ENCODE measurements at places on chromosomes 3 and 15. TPM values are rescaled to one million over a fixed set of nuclear protein-coding genes. Genes with fewer than 3 reads are reported as not detected.

DNA sequence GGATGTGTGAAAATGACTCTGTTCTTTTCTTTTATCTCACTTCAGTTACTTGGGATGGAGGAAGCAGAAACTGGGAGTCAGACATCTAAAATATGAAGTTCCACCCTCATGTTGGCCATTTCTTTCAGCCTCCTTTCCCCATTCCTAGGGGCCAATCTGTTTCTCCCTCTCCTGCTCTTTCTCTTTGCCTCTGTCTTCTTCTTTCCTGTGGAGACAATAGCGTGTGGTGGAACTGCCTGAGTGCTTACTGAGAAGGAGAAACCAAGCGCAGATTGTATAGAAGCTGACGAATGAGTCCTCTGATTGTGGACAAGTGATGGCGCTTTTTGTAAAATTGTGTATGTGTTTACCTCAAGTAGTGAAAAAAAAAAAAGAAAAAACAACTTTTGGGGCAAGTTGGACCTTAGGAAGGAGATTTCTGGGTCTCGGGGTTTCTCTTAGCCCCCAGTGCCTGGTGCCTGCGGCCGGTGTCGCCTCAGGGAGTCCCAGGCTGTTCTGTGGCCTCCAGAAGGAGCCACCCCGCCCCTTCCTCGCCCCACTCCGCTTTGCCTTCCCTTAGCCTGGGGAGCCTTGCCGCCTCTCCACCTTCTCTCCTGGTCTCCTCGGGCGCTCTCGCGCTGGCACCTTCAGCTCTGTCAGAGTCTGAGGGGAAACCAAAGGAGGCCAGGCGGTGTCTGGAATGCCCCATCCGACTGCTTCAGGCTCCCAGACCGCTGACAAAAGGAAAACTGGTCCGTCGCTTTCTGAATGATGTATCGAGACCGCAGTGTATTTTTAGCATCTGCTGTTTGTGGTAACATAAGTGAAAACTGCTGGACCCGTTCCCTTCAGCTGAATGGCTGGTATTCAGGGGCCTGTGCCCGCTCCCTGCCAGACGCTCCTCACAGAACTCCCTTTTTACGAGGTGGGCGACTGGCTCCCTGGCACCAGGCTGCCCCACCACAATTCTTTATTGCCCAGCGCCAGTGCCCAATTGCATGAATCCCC lies 30.1 kb downstream of the SCG5 start:
- no peak for DNase-seq

GRCh38 chr3:125433091-125433534 lies 58.0 kb upstream of the ZNF148 start:
- no peak for DNase-seq

The TNK2 gene
- total RNA-seq, result 95.3 TPM

DNA sequence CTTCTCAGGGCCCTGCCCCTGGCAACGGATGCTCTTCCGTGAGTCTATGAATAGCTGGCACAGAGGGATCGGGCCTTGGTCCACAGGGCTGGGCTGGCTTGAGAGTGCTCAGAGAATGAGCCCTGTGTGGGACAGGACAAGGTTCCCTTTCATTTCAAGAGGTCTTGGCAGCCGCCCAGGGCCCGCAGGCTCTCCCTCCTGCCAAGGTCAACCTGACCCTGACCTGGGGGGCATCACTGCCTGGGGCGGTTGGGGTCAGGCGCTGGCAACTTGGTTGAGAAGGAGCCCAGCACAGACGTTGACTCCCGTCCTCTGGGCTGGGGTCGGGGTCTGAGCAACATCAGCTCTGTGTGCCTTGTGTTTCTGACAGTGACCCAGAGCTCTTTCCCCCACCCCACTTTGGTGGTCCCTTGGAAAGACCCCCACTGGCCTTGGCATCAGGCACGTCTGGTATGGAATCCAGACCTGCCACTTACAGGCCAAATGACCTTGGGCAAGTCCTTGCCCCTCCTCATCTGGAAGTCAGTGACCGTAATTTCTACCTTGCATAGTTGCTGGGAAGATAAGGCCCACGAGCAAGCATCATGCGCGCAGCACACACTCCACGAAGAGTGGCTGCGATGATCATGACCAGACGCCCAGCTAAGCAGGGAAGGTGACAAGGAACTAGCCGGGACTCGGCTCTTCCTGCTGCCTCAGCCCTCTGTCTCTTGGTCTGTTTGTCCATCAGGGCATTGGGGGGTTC lies 36.4 kb downstream of the EPHB3 start:
- DNase-seq, result no peak

The ANKRD63 gene
- 104 TPM for total RNA-seq

The GRIP2 gene
- 0.06 TPM for total RNA-seq

All from cardiac muscle cell (in vitro differentiated cells and primary cell).